Astrocyte of the cerebellum (primary cell): ENCODE measurements at places on chromosomes 6 and 20.
A peak's percentile ranks its signal among the peaks of the same experiment; 100 is the strongest.

DNA sequence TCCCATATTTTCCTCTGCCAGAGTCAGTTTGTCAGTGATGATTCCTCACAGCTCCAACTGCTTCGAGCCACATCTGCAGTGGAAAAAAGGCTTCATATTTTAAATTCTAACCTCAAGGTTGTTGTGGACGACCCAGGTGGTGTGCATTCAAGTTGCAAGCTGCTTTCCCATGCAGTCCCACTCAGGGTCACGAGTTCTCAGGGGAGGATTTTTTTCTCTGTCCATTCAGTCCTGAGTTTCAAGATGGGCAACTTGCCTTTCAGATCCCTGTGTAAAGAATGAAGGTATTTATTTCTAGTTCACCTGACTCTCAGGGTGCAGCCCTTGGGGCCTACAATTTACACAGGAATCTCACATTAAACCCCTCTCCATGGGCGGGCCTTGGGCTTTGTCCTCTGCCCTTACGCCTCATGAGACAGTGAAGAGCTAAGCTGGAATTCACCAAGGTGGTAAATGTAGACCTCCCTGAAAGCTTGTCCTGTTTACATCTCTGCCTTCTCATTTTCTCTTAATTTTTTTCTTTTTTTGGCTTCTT is 65.9 kb downstream of the TPD52L1 start:
- no peak for DNase-seq

- DNase-seq = peak; percentile 67
Observed at GRCh38 chr6:36444470-36444869, 1.7 kb downstream of the KCTD20 start.

DNA sequence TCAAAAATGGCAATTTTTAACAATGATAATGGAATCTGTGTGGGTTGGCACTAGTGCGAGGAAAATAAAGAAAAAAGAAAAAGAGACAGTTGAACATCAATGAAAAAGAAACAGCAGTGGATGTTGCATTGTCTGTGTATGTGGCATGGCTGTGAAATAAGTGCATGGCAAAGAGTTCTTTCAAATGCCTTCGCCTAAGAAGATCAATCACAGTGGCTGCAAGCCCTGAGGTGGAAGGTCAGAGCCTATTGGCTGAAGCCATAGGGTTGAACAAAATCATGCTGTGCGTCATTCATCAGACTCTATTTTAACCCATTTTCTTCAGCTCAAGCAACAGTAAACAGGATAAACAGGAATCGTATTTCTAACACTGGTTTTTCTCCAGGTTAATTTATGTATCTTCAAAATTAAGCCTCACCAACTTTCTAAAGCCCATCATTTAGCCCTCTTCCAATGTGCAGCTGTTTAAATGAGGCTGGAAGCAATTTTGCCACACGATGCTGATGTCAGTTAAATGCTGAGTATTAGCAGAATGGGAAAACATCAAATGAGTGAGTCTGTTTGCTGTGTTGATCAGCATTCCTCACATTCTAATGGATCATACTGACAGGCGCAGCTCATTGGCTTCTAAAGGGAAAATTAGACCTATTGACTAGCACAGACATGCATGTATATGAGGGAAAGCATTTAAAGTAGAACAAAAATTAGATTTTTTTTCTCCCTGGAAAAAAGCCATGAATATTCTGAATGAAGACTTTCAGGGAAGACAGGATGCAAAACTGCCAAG is 955.9 kb upstream of the EYS start:
- no peak for DNase-seq

GRCh38 chr6:85344996-85345395 is 104.9 kb upstream of the NT5E start:
- DNase-seq = no peak

- no peak for DNase-seq
Observed at GRCh38 chr20:17613328-17614175, 43.7 kb downstream of the DSTN start.

GRCh38 chr20:58980711-58981627 is at the start of gene NELFCD:
TSS of gene NELFCD (plus strand) at chr20:58981256. CDS start at chr20:58981310, 54 bp downstream.
- peak; percentile 29 for DNase-seq

DNA sequence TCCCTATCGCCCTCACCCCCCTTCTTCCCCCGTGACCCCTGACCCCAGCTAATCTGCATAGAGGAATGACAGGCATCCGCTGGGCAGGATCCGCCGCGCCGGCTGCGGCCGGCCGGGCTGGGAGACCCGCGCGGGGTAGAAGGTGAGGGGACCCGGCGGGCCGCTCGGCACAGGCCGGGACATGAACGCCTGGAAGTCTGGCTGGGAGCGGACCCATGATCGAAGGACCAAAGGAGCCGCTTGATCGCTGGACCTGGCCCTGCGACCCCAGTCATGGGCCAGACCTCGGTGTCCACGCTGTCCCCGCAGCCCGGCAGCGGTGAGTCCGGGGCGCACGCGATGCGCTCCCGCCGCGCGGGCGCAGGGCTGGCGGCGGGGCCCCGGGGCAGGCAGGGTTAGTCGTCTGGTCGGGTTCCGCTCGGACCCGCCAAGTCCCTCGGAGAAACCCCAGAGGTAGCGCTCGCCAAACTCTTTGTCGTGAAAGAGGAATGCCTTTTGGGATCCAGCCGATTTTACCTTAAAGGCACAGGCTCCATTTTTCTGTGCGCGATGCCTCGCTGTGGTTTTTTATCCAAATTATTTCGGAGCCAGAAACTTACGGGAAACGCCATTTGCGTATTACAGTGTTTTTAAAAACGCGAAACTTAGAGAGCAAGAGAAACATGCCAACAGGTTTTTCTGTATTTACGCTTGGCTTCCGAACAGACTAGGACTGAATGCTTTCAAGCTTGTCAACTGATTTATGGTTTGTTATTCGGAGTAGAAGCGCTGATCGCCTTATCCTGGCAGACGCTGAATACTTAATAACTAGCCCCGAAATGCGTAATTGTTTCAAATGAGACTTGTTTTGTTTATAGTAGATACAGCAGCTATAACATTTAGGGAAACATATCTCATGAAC is at the start of gene PHACTR2:
Gene PHACTR2, plus strand, starts transcription at position 75 of the 901 bp plus-strand sequence. Its CDS starts 199 bp downstream, at position 274.
- peak; percentile 66 for DNase-seq

DNA sequence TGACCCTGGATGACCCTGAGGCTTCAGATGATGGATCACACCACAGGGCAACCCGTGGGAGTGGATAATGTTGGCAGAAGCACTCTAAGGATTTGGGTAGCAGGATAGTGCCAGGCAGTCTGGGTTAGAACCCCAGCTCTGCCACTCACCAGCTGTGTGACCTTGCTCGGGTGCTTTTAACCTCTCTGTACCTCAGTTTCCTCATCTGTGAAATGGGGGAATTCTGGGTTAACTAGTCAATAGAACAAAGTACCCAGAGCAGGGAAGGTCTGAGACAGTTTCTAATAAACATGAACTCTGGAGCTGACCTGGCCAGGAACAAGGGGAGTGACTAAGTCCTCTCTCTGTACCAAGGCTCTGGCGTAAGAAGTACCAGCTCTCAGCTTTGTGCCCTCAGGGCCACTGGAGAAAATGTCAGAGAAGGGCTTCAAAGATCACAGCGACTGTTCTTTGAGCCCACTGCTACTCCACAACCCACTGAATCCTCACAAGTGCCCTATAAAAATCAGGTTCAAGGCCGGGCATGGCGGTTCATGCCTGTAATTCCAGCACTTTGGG is 14.7 kb upstream of the NOL4L start:
- DNase-seq = no peak

GRCh38 chr20:51237278-51237677 is 214.4 kb upstream of the KCNG1 start:
- no peak for DNase-seq

GRCh38 chr6:34490390-34491090 is 24.7 kb downstream of the PACSIN1 start:
- no peak for DNase-seq

DNA sequence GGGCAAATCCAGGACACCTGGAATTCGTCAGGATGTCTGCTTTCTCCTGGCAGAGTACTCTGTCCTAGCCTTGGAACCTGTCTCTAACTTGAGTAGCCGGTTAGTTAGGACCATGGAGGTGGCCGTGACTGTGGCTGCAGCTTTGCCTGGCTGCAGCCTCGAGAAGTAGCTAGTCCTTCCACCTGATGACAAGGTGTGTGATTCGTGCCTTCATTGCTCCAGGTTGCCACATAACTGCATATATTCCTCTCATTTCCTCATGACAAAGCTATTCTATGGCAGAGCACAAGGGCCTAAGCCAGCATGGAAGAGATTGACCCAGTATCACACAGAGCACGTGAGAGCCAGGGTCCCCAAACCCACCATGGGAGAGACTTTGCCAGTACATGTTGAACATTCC is 39.8 kb upstream of the KIF25 start:
- DNase-seq = no peak

DNA sequence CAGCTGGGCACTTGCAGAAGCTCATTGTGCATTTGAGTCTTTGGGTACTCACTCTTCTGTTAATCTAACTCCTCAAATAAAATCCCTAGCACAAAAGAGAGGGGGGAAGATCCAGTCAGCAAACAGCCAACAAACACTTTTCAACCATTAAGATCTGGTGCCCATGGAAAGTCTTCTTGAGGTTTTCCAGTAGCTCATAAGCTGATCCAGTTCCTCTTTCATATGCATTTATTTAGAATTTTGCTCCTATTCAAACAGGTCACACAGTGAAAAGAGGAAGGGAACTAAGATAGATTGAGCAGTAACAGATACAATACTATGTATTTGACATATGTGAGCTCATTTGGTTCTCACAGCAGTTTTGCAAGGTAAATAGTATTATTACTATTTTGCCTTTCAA is 38.6 kb downstream of the HLA-DPB1 start:
- DNase-seq = no peak

GRCh38 chr6:14857001-14857400 is 388.9 kb upstream of the JARID2 start:
- no peak for DNase-seq

DNA sequence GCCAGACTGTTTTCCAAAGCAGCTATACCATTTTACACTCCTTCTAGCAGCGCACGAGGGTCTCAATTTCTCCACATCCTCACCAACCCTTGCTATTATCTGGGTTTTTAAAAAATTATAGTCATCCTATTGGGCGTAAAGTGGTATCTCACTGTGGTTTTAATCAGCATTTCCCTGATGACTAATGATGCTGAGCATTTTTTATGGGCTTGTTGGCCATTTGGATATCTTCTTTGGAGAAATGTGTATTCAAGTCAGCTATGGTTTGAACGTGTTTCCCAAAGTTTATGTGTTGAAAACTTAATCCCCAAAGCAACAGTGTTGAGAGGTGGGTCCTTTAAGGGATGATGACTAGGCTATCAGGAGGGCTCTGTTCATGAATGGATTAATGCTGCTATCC is 6.7 kb downstream of the MCUR1 start:
- DNase-seq = no peak

DNA sequence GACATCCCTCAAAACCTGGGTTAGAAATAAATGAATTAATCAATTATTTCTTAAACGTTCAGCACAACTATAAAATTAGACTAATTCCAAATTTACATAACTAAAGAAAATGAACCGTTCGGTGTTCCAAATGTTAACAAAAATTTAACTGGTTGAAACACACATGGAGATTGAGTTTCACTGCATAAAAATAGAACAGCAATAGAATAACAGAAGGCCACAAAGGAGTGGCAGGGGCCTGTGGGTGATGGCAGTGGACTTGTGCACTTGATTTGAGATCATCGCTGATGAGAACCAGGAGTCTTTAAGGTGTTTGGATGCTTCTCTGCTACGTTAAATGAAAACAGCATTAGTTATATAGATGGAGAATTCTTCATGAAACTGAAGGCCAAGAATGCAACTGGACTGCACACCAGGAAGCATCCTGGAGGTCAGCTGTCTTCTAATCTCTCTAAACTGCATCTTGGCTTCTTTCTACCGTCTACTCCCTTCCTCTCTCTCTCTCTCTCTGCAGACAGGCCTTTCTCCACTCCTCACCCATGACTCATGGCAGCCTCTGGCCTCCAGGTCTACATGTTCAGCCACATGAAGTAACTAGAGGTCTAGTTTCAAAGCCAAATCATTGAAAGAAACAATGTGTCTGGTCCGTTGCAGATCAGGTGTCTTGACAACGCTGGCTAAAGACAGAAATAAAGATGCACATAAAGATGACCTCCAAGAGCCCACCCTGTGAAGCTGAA is 111.3 kb downstream of the SIM1 start:
- no peak for DNase-seq
